ENCODE measurements at places on chromosomes 2 and 18.

- no peak for DNase-seq
Observed at GRCh38 chr2:136651456-136652010, 113.8 kb upstream of the THSD7B start.

DNA sequence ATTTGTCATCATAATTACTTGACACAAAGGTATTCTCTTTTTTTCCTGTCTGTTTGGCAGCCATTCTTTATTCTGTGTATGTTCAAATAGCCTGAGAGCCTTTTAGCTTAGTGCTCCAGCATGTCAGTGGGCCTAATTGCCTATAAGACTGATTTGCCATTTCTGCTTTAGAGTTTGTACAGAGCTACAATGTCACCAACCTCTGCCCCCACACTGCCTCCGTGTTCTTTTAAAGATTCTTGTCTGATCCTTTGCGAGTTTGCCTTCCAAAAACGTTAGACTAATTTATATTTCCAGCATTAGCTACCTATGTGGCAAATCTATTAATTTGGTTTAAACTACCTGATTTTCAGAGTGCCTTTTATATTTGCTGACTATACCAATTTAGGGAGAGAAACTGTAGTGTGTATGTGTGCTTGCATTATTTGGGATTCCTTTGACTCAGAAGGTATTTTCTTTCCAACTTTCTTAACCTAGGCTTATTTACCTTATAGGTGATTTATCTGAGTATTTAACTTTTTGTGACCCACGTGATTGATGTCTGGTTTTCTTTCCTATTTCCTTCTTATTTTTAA, 70.8 kb downstream of the FAM117B start:
- no peak for DNase-seq

- peak; percentile 35 for DNase-seq
Observed at GRCh38 chr18:68840554-68841263, 42.8 kb downstream of the CCDC102B start.

GRCh38 chr2:112910219-112910618, 746 bp upstream of the IL37 start:
- DNase-seq = no peak

GRCh38 chr2:152175012-152175367, 573 bp downstream of the STAM2 start:
- no peak for DNase-seq

- no peak for DNase-seq
Observed at GRCh38 chr2:128663371-128664050, 344.8 kb upstream of the HS6ST1 start.

DNA sequence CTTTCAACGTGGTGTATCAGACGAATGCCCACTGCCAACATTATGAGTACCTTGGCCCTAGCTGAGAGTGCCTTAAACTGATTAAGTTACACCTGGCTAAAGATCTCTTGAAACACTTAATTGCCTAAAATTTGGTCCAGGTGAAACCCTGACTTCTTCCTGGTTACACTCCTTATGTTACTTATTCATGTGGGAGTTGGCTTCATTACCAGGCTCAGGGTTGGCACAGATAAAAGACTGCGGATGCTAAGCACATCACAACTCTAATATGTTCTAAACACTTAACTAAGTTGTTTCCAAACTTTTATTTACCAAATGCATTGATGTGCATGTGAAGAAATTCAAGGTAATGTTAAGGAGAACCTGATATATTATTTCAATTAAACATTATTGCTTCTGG, 298.9 kb downstream of the TCF4 start:
- no peak for DNase-seq

- DNase-seq = no peak
Observed at GRCh38 chr18:25278394-25278793, 73.6 kb downstream of the ZNF521 start.

DNA sequence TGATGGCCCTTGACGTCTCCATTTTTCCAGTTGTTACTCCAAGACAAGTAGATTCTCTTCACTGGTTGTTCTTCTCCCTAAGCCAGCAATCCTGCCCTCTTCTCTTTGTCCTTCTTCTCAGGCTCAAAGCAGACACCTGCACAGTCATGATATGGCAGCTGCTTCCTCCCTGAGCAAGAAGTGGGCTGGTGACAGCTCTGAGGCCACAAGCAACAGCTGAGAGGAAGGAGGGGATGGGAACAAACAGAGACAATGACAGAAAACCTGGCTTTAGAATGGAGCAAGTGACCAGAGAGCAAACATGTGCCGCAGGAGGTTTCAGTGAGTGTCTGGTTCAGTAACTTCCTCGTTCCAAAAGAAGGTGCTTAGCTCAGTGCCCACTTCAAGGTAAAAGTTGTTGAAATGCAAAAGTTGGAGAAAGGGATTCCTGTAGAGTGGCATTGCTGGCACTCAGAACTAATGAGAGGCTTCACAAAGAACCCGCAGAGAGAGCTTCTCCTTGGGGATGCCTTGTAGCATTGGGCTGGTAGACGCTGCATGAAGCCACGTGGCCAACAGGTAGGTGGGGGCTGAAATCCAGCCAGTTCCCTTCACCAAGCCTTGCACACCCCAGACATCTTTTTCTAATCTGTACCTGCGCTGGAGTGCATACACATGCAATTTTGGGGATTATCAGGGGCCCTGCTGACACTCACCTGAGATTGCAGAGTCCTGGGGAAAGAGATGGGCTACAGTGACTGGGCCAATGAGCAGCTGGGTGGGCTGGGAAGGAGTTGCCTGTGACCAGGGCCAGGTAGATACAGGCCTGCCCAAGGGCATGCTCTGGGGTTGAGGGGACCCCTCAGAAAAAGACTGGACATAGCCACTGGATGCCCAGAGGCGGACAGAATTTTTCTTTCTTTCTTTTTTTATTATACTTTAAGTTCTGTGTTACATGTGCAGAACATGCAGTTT, 153.3 kb upstream of the RAB12 start:
- DNase-seq = no peak

- no peak for DNase-seq
Observed at GRCh38 chr2:219296631-219297391, 12.4 kb downstream of the PTPRN start.

DNA sequence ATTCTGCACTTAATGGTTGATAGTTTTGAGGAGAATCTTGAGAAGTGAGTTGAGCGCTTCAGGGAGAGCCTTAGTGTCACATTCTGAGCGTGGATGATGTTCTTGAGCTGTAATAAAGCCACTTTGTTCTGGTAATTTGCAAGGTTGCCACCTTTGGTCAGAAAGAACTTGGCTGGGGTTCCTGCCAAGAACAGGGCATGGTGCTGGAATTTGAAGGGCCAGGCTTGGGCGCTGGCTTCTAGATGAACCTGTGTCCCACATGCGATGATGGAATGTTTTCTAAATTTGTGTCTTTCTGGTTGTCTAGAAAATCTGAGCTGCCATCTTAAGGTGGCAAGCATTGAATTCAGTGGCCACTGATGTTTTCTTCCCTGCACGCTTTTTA, 124.1 kb upstream of the EML6 start:
- no peak for DNase-seq

GRCh38 chr18:395456-396250, 104.8 kb downstream of the COLEC12 start:
- DNase-seq = no peak

DNA sequence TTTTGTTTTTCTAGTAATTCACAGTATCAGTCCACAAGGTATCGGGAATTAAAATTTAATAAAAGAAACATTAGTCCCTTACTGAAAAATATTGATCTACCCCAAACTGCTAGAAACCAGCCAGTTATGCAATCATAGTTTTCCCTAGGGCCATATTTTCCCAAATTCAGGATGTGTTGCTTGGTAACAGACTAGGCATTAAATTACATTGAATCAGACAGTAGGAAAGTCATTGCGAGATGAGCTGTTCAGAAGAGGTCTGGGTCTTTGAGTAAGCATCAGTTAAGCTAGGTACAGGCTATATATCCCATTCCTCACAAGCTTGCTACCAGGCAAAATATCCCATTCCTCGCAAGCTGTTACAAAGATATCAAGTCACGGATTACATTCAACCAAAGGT, 123.0 kb upstream of the CCDC150 start:
- DNase-seq = no peak

DNA sequence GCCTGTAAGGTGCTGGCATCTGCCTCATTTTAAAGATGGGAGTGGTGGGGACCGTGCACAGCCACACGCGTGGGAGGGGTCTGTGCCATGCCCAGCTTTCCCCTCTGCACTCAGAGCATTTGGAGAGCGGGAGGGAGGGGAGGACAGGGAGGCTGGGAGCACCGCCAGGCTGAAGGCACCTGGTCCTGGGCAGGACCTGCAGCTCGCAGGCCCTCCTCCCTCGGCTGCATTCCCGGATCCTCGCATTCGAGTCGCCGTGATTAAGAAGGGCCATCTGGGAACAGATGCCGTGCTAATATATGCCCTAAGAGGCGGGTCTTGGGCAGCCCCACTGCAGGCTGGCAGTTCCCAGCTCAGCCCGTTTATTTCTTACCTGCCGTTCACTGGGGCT, 84.0 kb downstream of the PTGR3 start:
- no peak for DNase-seq

DNA sequence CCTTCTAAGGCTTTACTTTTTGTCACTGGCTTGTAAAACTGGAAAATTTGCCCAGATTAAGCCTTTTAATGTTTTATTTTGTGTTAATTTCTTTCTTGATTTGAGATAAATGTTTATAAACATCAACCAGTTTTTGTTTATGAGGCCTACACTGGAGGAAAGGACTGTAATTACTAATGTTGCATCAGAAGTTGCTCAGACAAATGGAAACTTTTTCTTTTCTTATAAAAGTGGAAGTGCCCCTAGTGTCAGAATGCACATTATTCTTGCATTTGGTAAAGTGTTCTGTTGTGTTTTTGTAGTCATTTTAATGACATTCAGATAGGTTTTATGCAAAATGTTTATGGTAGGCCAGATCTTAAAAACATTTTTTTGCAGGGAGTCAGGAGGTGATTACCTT, 25.3 kb downstream of the LCLAT1 start:
- no peak for DNase-seq

DNA sequence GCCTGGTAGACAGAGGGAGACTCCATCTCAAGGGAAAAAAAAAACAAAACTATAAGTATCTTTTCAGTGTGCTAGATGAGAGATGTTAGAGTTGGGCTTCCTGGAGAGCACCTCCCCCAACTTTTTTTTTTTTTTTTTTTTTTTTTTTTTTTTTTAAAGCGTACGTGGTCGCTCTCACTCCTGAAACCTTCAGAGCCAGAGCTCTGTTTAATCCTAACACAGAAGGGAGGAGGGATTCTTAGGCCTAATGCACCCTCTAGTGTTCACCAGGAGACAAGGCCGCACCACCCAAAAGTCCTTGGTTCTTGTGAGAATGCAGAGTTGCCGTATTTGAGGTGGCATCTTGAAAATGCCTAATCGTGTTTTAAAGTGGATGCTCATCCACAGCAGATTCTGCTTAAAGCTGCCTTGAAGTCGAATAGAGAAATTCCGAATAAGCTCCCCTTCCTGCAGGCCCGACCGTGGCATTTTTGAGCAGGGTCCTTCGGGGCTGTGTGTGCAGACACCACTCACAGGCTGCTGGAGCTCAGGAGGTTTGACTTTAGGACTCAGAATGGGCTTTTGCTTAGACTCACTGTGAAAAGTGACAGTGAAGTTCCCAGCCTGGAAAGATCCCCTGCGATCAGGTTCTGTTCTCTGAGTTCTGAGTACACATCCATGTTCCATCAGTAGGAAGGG, 252.6 kb downstream of the AGAP1 start:
- DNase-seq = peak; percentile 80

GRCh38 chr2:215216806-215217205, 78.4 kb upstream of the ABCA12 start:
- DNase-seq = no peak

DNA sequence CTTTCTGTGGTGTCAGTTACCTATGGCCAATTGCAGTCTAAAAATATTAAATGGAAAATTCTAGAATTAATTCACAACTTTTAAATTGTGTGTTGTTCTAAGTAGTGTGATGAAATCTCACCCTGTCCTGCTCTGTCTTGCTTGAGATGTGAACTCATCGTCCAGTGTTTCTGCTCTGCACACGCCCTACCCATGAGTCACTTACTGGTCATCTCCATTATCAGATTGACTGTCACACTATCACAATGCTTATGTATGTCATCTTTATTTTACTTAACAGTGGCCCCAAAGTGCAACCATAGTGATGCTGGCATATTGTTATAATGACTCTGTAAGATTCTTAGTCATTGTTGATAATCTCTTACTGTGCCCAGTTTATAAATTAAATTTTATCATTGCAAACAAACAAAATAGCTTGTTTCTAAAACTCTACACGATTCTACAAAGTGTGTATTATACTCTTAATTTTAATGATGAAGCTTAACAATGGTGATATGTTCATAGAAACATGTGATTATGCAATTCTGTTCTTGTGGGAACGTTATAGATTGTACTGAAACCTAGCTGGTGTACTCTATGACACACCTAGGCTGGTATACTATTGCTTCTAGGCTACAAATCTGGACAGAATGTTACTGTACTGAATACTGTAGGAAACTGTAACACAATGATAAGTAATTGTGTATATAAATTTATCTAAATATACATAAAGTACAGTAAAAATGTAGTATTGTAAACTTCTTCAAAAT, 1086.8 kb upstream of the PIK3C3 start:
- no peak for DNase-seq

- DNase-seq = no peak
Observed at GRCh38 chr18:35876243-35876642, 96.2 kb upstream of the RMP24 start.
